Fibroblast of the aortic adventitia (primary cell): ENCODE measurements at places on chromosomes 1 and 21. TPM values are rescaled to one million over a fixed set of nuclear protein-coding genes. Genes with fewer than 3 reads are reported as not detected.

DNA sequence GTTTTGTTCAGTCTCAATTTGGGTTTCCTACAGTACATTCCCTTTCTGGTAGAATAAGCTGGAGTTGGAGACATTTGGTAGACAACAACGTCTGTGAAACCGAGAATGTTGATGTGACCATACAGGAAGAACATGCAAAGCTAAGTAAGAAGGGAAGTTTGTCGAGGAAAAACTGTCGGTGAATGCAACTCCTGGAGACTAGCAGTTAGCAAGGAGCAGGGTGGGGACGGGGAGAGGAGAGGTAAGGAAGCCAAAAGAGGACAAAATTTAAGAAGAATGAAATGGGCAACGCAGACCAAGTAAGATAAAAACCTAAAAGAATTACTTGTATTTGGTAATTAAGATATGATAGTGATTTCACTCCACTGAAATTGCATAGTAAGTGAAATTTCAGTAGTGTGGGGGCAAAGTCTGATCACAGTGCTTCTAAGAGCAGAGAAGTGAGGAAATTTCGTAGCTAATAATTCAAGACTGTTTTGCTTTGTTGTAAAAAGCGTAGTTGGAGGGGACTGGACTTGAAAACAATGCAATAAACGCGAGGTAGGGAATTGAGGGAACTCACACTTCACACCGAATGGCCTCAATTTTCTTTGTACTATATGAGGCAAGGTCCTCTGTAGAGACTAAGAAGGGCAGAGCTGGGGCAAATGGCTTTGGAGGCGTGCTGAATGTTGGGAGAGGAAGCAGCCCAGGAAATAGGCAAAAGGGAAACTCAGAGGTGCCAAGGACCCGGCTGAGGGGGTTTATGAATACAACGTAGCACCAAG is 787 bp upstream of the GIPC2 start:
- no peak for DNase-seq

DNA sequence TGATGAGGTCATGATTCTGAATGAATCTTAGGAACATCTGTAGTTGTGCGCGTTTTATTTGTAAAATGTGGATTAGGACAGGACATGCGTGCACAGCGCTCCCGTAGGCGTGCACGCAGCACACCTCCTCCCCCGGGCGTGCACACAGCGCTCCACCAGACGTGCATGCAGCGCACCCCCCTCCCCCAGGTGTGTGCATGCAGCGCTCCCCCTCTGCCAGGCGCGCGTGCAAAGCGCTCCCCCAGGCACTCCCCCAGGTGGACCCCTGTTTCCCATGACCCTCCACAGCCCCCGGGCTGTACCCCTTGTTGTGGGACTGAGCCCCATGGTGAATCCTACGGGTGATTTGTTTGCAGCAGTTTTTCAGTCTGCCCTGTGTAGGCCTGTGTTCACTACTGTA is 61.6 kb downstream of the S100B start:
- no peak for DNase-seq

DNA sequence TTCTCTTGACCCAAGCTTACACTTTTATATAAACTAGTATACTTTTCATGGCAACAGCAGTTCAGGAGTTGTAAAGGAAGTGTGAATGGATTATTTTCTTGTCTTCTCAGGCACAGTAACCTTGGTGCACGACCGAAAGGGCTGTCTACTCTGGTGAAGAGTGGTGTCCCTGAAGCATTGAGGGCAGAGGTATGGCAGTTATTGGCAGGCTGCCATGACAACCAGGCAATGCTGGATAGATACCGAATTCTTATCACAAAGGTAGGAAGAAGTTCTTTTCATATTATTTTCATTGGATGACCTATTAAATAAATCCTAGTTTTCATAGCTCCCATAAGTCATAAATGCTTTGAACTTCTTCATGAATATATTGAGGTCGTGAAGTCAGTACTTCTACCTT is 53.9 kb upstream of the GPR52 start:
- DNase-seq = no peak

TFF2 gene
- not detected in 2 replicates for total RNA-seq

- DNase-seq = no peak
Measured at GRCh38 chr1:226764533-226764932, 25.5 kb upstream of the ITPKB start.

PRR9 gene
- total RNA-seq = not detected in 2 replicates

DNA sequence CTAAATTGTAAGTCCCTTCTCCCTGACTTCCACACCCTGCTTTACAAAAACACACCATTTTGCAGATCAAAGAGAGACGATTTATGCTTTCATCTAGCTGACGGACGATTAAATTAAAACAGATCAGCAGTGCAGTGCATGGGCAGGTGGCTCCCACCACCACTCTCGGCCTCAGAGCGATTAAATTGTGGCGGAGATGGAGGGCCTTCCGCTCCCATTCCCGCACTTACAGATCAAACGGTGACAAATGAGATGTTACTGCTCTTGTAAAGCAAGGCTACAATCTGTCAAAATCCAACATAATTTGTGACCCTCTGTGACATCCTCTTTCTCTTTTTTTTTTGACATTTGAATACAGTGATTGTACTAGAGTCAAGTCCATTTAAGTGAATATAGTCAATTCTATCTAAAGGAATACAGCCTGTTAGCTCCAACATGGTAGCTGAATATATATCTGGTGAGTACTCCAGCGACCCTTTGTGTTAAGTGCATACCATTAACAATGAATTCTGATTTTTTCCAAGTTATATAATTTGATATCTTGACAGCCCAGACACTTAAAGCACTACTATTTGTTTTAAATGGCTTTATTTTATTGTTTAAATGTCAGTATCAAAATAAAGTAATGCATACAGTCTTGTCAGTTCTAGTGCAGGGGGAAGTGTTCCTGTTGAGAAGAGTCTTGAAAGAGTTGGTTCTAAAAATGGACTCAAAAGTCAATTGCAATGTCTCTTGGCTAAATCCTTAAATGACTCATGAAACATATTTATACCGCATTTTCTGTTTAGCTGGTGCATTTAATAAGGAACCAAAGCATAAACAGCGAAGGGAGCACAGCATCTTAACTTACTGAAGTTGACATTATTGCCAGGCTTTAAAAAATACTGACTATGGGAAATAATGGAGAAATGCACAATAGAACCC is 109.0 kb downstream of the ESRRG start:
- DNase-seq = no peak

GRCh38 chr21:37984416-37984815 is 68.2 kb upstream of the KCNJ6 start:
- DNase-seq = no peak

PLA2G2F gene
- total RNA-seq = not detected in 2 replicates

- DNase-seq = no peak
Measured at GRCh38 chr21:42650441-42651421, 2.7 kb upstream of the PDE9A start.

OR11L1 gene
- not detected in 2 replicates for total RNA-seq

- peak; percentile 52 for DNase-seq
Measured at GRCh38 chr1:154446292-154446691, 41.1 kb downstream of the IL6R start.

DNA sequence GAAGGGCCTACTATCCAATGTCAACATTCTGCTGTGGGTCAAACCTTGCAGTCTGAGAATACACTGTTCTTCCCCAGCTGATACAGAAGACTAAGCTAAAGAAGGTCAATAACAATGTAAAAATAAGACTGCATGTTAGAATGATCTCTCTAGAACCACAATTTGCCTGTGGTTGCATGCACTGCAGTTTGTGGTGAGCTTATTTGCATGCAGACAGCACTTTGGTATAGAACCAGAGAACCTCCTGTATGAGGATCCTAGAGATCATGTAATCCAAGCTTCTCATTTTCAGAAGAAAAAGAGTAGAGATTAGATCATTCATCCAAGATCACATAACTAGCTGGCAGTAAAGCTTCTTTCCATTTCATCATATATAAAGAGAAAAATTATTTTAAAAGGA is 15.8 kb downstream of the SYNJ1 start:
- DNase-seq = no peak

SMAP2 gene
- 5.4 and 27.4 TPM in 2 replicates for total RNA-seq

- no peak for DNase-seq
Measured at GRCh38 chr1:3698660-3699408, 46.5 kb downstream of the TP73 start.

- DNase-seq = peak; percentile 49
Measured at GRCh38 chr1:94543001-94543400, 1.4 kb upstream of the F3 start.

SRRM1 gene
- 74.3 and 108 TPM in 2 replicates for total RNA-seq
